ENCODE measurements at places on chromosomes 11 and 22.

- no peak for DNase-seq
Measured at GRCh38 chr22:22143448-22143847, 101.1 kb upstream of the VPREB1 start.

DNA sequence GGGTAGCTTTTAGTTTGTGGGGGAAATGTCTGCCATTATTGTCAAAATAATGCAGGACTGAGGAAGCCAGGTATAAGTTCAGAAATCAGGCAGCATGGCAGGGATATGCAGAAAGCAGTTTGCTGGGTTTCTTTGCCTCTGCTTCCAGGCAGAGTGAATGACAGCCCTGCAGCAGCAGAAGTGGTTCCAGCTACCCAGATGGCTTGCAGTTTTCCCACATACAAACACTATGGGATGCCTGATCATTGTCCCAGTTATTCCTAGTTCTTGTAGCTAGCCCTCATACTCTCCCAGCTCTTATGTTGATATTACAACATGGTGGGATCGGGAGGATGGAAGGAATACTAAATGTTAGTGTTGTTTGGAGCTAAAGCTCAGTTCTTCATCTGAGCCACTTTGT lies 2.8 kb upstream of the DIXDC1 start:
- no peak for DNase-seq

DNA sequence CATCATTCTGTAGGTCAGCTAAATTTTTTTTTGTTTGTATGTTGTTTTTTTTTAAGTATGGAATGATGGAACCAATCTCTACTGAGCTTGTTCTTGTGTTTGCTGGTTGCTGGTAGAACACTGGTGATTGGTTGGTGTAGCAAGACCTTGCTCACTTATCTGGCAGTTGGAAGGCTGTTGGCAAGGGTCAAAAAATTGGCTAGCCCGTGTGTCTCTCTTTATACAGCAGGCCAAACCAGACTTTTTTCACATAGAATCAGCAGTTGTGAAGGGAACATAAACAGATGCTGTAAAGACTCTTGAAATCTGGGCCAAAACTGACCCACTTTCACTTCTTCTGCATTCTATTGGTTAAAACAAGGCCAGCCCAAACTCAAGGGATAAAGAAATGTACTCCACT lies 2026.5 kb downstream of the LRRC4C start:
- no peak for DNase-seq

- no peak for DNase-seq
Measured at GRCh38 chr11:121494355-121495099, 41.8 kb upstream of the SORL1-AS1 start.

DNA sequence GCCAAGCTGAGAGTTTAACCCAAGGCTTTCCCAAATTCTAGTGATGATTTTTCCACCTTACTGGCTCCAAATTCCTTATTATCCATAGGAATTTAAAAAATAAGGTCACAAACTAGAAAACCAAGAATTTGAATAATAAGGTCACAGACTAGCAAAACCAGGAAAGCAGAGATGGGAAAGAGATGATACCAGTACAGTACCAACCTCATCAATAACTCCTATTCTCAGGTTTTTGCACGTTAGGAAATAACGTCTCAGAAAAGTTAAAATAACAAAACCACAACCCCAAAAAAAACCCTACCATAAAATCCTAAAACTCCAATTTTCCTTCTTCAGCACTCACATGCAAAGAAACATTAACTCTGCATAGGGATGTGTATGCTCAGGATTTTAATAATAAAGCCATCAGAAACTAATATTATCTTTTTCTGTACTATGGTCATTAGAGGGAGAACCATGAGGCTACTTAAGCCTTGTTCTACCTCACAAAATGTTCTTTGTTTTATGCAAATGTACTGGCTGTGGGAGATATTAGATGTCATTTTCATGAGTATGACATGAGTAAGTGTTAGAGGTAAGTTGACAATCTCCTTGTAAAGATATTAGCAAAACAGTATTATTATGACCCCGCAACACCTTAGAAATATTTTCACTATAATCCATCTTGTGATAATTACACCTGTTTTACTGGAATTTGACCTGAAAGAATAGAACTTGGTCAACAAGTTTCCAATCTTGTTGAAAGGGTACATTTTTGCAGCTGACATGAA lies 16.1 kb upstream of the EED start:
- DNase-seq, result no peak

- DNase-seq, result no peak
Measured at GRCh38 chr11:33044285-33044756, 4.9 kb downstream of the TCP11L1 start.

DNA sequence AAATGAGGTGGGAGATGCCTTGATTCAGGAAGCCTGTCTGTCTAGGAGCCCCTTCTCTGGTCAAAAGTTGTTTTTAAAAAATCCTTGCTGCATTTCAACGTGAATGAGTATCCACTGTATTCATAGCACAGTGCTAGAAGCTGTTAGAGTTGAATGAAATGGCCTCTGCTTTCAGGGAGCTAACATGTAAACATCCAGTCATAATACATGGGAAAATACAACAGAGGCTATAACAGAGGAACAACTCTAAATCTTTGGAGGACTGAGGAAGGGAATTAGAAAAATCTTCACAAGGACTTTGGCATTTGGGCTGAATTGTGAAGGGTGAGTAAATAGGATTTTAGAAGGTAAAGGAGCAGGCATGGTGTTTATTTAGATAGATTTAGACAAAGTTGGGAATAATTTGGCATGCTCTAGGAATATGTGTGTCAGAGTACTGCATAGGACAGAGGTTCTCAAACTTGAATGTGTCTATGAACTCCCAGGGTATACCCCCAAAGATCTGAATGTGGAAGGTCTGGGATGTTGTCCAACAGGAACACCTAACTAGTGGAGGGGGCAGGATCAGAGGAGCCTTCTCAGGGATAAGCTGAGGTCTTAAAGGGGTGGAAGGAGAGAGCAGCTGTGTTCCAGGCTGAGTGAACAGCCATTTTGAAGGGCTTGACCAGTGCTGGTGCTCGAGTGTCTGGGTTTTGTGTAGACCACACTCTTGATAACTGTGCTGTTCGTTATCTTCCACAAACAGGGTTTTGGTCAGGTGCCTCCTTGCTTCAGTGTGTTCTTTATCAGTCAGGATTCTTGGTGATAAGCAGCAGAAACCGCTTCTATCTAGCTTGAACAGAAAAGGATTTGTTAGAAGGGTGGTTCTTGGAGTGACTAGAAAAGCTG lies 12.7 kb downstream of the SREBF2 start:
- DNase-seq, result no peak

DNA sequence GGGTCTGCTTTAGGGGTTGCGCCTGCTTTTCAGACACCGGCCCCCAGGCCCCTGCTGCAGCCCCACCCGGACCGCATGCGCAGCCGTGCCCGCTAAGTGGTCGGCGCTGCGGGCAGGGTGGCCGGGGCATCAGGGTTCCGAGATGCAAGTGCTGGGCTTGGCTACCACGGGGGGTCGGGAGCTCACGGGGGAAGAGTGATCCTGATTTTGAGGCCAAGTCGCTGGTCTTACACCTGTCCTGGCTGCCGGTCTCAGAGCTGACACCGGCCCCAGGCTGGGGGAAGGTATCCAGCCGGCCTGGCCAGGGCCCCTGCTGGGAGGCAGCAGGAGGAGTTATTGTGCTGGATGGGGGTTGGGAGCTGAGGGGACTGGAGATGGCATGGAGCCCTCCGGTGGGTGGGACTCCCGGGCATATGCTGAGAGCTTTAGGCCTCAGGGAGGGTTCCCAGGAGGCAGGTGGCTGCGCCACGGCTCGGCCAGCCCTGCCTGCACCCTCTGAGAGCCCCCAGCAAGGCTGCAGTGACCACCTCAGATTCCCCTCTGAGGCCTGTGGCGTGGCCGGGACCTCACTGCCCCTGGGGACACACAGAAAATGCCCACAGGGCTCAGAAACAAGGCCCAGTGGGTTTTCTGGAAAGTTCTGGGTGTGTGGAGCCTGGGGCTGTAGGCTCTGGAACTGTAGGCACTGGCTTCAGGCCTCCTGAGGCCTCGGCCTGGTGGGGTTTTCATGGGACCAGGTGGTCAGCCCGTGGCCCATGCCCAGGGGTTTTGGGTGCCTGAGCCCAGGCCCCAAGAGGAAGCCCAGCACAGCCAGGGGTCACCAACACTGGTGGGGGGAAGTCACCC lies 4.4 kb upstream of the MUC5AC start:
- DNase-seq, result peak; percentile 34

- no peak for DNase-seq
Measured at GRCh38 chr11:12111549-12112520, 1.4 kb downstream of the MICAL2 start.

GRCh38 chr22:23132376-23133091 lies 9.3 kb downstream of the RSPH14 start:
- no peak for DNase-seq

DNA sequence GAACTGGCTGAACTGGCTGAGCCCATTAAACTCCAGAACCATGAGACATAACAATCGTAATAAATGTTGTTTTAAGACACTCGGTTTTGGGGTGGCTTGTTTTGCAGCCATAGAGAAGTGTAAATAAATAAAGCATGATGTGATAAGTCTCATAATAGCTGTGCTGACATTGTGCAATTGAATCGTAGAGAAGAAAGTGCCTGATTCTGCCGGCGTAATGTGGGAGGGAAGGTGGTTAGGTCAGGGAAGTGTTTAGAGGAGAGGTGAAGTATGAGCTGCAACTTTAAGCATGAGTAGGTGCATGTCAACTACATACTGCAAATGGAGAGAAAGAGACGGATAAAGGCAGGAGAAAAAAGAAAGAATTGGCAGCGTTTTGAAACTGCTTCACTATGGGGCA lies 217.1 kb downstream of the BLID start:
- no peak for DNase-seq

DNA sequence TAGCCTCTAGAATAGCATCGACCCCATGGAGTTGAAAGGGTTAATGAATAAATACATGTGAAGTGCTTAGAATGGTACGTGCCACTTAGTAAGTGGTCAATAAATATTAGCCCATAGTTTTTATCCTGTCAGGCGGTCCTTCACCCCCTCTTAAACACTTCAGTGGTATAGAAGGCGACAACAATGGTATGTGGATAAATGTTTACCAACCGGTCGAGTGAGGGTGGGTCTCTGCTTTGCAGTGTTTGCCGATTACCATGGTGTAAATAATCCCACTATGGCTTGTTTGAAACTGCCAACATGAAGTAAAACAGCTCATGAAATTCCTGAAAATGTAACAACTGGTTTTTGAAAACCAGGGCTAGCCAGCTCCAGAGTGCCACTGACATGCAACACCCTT lies 541.2 kb downstream of the BUD13 start:
- DNase-seq, result no peak

DNA sequence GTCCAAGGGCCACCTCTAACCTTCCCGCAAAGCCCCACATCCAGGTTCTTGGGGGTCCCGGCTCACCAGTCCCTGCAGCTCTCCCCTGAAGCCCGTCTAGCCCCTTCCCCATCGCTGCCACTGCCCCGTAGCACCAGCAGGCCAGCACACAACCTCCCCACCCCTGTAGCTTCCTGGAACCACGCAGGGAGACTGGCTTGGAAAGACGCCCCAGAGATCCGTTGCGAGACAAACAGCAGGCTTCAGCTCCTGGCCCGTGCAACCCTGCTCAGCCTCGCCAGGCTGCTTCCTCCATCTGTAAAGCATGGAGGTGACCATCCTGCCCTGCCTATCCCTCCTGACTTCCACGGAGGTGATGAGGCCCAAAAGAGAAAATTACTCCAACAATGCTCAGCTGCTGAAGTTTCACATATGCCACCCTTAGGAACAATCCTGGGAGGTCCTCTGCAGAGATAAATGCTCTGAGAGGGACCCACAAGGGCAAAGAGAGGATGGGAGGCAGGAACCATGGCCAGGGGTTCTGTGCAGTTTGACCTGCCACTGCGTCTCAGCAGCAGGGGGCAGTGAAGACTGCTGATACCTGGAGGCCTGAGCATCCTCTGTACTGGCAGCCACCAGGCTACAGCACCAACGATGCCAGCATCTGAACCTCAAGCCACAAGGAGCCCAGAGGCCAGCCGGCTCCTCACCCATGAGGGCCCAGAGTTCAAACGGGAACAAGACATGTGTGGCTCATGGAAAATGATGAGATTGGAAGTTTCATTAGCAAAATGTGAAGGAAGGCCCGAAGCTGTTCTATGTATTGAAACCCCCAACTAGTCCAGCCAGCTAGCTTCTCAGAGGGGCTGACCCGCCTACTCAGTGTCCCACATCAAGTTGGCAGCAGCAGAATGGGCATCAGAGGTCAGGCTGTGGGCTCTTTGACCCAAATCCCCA lies 16.1 kb downstream of the DGCR2 start:
- DNase-seq, result no peak

DNA sequence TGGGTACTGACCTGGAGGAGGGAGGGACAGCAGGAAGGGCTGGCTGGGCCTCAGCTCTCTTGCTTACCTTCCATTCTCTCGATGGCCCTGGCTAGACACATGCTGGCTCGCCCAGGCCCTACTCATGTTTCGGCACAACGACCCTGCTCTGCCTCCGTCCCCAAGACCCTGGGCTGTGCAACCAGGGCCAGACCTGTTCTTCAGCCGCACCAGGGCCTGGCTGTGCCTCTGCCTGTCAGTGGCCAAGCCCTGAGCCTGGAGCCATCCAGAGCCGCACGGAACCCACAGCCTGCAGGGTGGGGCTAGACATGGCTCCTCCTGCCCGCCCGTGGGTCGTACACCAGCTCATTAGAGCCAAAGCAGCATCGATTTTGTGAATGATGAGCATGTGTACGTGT lies 47.5 kb downstream of the RTN4R start:
- no peak for DNase-seq

DNA sequence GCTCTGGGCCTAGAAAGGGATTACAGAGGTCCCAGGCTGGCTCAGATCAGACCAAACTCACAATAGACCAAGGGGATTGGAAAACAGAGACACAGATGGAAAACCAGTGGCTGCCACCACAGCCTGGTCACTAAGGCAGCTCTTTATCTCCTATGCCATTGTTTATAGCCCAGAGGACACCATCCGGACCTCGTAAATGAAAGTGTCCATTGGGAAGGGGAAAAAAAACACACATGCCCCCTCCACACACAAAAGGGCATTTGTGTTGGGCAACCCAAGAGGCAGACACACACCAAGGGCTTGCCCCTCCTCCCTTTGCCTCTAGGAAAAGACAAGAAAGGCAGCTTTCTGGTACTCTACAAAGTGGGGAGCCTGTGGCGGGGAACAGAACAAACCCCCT lies 85.9 kb downstream of the GAB2 start:
- DNase-seq, result no peak

- peak; percentile 27 for DNase-seq
Measured at GRCh38 chr22:41048791-41049717, 43.3 kb upstream of the EP300 start.

- DNase-seq, result no peak
Measured at GRCh38 chr11:66337103-66337899, 1.1 kb upstream of the RIN1 start.
